NCI-H1105 (cell line): ENCODE measurements at places on chromosomes 6 and 20.
A peak's percentile ranks its signal among the peaks of the same experiment; 100 is the strongest.

DNA sequence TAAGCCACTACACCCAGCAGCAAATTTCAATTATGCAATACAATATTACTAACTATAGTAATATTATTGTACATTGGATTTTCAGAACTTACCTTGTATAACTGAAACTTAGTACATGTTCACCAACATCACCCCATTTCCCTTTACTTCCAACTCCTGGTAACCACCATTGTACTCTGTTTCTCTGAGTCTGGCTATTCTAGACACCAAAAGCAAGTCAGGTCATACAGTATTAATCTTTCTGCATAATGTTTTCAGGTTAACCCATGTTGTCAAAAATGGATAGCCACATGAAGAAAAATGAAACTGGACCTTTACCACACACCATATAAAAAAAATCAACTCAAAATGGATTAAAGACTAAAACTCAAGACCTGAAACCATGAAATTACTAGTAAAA lies 558.2 kb downstream of the MMUT start:
- DNase-seq: no peak

GRCh38 chr6:7389162-7389450 lies 436 bp downstream of the CAGE1 start:
- DNase-seq: no peak

DNA sequence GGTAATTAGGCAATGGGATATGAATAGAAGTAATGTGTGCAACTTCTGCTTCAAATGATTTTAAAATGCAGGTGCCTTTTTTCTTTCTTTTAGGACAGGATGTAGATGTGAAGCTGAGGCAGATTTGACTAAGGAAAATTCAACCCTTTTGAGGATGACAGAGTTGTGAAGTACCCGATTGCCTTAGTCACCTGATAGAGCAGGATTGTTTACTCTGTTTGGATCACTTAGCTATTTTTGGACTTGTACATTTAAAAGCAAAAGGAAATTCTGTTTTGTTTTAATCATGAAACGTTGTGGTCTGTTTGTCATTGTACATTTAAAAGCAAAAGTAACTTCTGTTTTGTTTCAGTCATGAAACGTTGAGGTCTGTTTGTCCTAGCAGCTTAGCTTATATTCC lies 143.4 kb downstream of the FAM83B start:
- DNase-seq: no peak

- DNase-seq: no peak
Measured at GRCh38 chr6:52881662-52881995, 27.9 kb downstream of the GSTA3 start.

- DNase-seq: no peak
Measured at GRCh38 chr6:36555750-36556252, 8.5 kb upstream of the STK38 start.

- DNase-seq: no peak
Measured at GRCh38 chr6:99252421-99252820, 97.1 kb downstream of the FAXC start.

DNA sequence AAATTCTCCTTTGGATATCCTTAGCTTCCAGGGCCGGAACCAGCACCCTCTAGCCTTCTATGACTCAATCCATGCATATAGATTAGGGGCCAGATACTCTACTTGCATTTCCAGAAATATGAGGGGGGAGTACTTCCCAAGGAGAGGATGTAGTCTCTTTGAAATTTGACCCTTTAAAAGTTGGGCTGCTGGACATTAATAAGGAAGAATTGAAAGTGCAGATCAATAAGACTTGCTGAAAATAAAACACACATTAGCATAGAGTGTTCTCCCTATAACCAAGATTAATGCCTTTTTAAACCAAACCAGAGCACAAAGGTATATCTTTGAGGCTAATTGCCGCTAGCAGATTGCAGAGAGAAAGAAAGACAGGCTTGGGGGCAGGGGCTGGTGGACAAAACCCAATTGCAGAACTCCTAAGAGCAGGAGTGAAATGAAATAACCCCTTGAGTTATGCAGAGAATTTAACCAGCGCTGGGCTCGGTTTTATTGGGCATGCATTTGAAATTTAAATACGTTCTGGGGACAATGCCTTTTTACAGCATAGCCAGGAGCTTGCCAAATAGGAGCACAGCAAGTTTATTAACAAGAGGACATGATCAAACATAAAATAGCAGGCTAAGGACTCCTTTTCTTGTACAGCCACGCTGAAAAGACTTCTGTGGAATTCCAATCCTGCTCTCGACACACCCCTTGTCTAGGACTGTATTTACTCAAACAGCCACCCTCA lies 108.2 kb upstream of the SALL4 start:
- DNase-seq: no peak

DNA sequence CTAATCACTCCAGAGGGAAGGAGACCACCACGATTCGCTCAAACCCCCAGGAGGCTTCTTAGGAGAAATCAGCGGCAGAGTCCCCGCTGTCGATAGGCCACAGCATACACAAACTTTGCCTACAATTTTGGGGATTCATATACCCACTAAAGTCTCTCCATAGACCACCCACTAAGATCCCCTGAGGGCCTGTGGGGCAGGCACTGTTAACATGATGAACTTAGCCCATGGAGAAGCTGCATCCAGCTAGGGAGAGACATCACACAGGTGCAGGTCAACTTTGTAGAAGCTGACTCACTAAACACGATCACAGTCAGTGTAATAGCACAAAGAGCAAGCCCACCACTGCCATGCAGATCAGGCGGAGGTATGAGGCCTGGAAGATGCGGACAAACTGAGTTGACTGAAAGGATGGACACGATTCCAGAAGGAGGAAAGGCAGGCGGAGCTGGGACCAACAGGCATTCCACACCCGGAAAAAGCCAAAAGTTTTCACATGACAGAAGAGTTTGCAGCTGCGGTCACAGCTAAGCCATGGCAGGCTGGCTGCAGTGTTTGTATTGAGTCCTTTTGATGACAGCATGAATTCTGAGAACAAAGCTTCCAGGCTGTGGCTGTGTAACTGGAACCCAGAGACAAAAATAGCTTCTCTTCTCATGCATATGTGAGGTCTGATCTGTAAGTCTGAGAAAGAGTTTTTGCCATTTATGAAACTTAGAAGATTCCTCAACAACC lies 75.7 kb upstream of the QKI start:
- no peak for DNase-seq

DNA sequence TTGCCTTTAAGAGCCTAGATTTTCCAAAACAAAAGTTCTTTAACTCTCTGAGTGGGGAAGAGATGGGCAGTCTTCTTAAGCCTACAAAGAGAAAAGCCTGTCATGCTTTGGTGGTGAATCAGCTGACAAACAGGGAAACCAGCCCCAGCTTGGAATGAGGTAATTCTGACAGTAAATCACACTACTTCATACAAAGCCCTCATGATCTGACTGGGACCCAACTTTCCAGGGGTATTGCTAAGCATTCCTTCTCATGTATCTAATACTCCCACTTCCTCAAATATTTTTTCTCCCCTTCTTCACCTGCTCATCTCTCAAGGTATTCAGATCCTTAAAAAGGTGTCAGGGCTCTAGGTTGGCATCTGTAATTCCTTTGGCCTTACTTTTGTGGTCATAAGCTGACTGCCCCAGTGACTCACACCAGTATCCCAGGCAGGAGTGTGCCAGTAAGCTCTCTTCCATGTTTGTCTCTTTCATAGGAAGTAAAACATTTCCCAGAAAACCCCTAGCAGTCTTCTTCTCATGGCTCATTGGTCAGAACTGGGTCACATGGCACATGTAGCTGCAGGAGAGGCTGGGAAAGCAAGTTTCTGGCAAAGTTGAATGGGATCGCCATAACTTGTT lies 15.0 kb upstream of the TBC1D22B start:
- no peak for DNase-seq

DNA sequence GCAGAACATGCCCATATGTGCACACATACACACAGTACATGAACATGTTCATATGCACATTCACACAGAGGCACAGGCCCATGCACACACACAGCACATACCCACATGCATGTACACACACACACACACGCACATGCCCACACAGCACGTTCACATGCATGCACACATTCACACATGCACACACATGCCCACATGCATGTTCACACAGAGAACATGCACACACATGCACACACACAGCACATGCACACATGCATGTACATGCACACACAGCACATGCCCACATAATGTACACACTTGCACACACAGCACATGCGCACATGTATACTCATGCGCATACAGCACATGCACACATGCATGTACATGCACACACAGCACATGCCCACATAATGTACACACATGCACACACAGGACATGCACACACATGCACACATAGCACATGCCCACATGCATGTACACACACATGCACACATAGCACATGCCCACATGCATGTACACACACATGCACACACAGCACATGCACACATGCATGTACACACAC lies 25.9 kb downstream of the RNASET2 start:
- no peak for DNase-seq

- no peak for DNase-seq
Measured at GRCh38 chr6:151317103-151317994, 74.0 kb downstream of the ZBTB2 start.

- no peak for DNase-seq
Measured at GRCh38 chr20:41534842-41535241, 83.3 kb downstream of the CHD6 start.

- DNase-seq: no peak
Measured at GRCh38 chr6:72746276-72746675, 124.4 kb downstream of the KCNQ5 start.

DNA sequence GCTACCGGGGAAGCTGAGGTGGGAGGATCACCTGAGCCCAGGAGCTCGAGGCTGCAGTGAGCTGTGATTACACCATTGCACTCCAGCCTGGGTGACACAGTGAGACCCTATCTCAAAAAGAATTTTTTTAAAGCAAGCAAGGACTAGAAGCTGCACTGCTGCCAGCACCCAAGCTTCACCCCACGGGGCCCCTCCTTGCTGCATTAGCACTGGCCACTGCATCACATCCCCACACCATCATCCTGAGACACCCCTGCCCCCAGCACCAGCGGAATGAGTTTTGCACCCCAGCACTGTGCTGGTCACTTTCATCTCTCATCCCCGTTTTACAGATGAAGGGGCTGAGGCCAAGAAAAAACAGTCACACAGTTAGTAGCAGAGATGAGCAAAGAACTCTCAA lies 30.9 kb downstream of the TBC1D7 start:
- no peak for DNase-seq

DNA sequence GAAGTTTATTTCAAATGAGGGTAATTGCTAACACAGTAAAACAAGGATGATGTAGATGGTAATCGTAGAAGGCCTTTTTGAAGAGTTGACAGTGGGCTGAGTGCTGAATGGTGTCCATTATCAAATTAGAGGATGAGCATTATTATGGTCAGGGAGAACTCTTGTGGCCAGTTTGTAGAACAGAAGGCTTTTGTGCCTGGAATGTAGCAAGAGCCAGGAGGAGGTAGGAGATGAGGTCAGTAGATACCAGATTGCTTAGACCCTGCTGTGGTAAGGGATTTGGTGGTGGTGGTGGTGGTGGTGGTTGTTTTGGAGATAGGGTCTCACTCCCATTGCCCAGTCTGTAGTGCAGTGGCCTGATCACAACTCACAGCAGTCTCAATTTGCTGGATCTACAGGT lies 6.2 kb downstream of the CSE1L start:
- DNase-seq: no peak

- no peak for DNase-seq
Measured at GRCh38 chr6:9783567-9783966, 631.3 kb downstream of the TFAP2A start.

DNA sequence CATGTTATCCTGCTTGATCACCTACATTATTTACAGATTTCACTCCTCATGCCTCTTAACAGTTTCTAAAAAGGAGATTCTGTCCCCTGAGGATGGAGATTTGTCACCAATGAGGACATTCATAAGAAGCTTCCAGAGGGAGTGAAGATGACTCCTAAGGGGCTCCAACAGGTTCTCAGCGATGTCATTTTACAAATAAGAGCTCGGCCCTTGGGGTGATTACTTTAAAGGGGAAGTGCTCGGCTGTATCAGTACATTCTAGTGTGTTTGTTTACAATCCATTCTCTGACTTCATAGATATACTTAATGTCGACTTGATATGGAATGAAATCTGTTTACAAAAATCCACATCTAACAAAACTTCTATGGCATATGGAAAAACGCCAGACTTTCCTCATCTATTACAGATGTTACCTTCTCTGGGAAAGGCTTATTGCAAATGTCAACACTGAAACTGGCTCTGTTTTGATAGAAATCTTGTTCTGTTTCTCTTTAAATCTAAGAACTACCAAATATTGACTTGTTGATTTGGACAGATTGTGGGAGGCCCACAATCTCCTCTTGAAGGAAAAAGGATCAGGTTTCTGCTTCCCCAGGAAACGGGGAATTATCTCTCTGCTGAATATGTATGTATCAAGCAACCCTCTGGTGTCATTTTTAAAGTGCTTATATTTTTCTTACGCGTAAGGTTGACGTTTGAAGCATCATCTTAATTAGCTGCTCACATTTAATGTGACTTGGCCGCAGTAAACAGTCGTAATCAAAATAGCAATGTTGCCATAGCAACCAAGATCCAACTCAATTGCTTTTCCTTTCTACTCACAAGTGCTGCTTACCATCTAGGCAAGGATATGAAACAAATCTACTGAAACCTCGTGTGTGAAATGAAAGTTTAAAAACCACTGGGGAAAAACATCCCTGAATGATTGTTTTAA lies 95.7 kb downstream of the SHLD1 start:
- peak; percentile 20 for DNase-seq

- no peak for DNase-seq
Measured at GRCh38 chr20:64219202-64219601, 36.3 kb upstream of the PCMTD2 start.

- DNase-seq: no peak
Measured at GRCh38 chr6:105797983-105798453, 288.1 kb upstream of the PRDM1 start.
